Aortic smooth muscle cell (primary cell): ENCODE measurements at places on chromosomes 7 and 10. TPM values are rescaled to one million over a fixed set of nuclear protein-coding genes. Genes with fewer than 3 reads are reported as not detected.

The SFTPA1 gene
- not detected in 2 replicates for total RNA-seq

The BAIAP2L1 gene
- total RNA-seq, result 0.62 and 0.92 TPM in 2 replicates

The PRLHR gene
- total RNA-seq, result not detected in 2 replicates

The RPP38 gene
- total RNA-seq, result 8.7 and 12.2 TPM in 2 replicates

The CHAT gene
- total RNA-seq, result 0.06 TPM in 1 of 2 replicates, not detected in the other
